Panc1 (cell line): ENCODE measurements at places on chromosomes 4 and X.

- DNase-seq, result no peak
- no peaks in the 10 kb centered on the region for H3K4me1 ChIP-seq
- H3K27me3 ChIP-seq, result no peaks in the 10 kb centered on the region
Observed at GRCh38 chrX:55919367-55920221, 202.0 kb downstream of the RRAGB start.

DNA sequence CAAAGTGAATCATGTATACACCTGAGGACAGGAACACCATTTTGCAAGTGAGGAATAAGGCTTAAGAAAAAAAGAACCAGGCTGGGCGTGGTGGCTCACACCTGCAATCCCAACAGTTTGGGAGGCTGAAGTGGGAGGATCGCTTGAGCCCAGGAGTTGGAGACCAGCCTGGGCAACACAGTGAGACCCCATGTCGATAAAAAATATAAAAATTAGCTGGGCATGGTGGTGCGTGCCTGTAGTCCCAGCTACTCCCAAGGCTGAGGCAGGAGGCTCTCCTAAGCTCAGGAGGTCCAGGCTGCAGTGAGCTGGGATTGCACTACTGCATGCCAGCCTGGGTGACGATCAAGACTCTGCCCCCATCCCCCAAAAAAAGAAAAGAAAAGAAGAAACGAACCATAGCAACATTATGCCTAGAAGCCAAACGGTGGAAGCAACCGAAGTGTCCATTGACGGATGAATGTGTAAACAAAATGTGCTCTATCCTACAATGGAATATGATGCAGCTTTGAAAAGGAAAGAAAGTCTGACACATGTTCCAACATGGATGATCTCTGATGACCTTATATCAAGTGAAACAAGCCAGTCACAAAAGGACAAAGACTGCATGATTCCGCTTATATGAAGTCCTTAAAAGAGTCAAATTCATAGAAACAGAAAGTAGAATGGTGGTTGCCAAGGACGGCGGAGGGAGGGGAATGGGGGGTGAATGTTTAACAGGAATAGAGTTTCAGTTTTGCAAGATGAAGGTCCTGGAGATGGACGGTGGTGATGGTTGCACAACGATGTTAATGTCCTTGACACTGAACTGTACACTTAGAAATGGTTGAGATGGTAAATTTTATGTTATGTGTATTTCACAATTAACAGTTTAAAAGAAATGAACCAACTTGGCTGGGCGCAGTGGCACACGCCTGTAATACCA, 8.6 kb upstream of the KIAA0232 start:
- peaks cover 10% of the 10 kb centered on the region; the same call in 1 of the 2 replicates for H3K4me1 ChIP-seq
- H3K36me3 ChIP-seq, result no peaks in the 10 kb centered on the region
- H3K27ac ChIP-seq, result no peak overlapping the region

DNA sequence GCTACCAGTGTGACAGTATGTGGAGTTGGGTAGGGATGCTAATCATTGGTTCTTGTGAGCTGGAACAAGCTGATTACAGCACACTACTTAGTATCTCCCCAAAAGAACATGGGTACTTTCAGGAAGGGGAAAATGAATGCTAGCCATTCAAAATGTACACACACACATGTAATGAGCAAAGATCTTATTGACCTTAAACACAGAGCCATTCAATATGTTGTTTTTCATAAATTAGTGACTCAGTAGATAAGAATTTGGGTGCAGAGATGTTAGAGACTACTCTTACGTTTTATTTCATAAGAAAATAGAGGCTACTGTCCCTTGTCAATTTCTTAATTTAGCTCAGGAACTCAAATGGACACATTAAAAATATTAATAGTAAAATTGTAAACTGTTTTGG, 509.5 kb upstream of the ATOH1 start:
- no peak overlapping the region for H3K4me3 ChIP-seq
- H3K4me1 ChIP-seq, result no peaks in the 10 kb centered on the region
- H3K36me3 ChIP-seq, result no peaks in the 10 kb centered on the region
- H3K27me3 ChIP-seq, result no peaks in the 10 kb centered on the region
- no peak overlapping the region for H3K27ac ChIP-seq

GRCh38 chr4:15007201-15007600, 4.9 kb downstream of the CPEB2 start:
- no peaks in the 10 kb centered on the region; the same call in 1 of the 2 replicates for H3K36me3 ChIP-seq
- no peak overlapping the region for H3K4me3 ChIP-seq
- H3K27me3 ChIP-seq, result no peaks in the 10 kb centered on the region
- no peak for DNase-seq
- no peaks in the 10 kb centered on the region for H3K4me1 ChIP-seq

DNA sequence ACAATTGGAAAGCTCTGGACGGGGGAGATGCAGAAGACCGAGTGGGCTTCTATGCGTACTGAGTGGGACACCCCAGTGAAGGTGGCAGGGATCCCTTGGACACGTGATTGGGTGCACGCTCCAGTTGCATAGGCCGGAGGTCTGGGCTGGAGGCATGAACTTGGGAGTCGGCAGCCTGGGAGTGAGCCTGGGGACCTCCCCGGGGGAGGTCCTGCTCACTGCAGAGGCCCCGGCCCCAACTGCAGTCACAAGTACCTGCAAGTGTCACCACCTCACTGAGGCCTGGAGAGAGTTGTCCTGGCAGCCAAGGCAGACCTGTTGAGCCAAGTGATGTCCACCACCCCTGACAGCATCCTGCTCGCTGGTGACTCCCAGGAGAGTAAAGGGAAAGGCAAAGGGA, 49.3 kb upstream of the HMX1 start:
- H3K27me3 ChIP-seq, result no peaks in the 10 kb centered on the region
- no peaks in the 10 kb centered on the region for H3K36me3 ChIP-seq
- no peak overlapping the region for H3K27ac ChIP-seq
- DNase-seq, result no peak
- H3K4me3 ChIP-seq, result no peak overlapping the region

GRCh38 chrX:74248889-74249288, 55.1 kb upstream of the ZCCHC13 start:
- H3K27me3 ChIP-seq, result no peaks in the 10 kb centered on the region
- peak overlapping the region; percentile 76 for H3K27ac ChIP-seq
- H3K4me3 ChIP-seq, result no peak overlapping the region
- H3K36me3 ChIP-seq, result peaks cover 12% of the 10 kb centered on the region; the same call in 1 of the 2 replicates

DNA sequence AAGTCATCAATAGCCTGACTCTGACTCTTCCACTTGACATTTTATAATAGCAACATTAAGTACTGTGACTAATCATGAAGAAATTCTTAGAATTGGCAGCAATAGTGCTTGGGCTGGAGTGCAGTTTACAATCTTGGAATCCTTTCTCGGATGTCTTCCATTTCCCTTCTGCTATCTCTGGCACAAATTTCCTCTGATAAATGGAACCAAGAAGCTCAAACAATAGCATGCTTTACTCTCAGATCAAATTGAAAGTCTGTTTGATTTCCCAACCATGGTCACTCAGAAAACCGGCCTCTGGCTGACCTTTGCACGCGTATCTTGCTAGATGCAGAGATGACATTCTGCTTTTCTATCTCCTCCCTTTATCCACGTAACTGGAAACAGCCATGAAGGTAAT, 99.0 kb upstream of the SPANXC start:
- DNase-seq, result peak; percentile 5
- H3K4me3 ChIP-seq, result no peak overlapping the region
- H3K27ac ChIP-seq, result no peak overlapping the region
- H3K36me3 ChIP-seq, result no peaks in the 10 kb centered on the region
- no peaks in the 10 kb centered on the region for H3K27me3 ChIP-seq

DNA sequence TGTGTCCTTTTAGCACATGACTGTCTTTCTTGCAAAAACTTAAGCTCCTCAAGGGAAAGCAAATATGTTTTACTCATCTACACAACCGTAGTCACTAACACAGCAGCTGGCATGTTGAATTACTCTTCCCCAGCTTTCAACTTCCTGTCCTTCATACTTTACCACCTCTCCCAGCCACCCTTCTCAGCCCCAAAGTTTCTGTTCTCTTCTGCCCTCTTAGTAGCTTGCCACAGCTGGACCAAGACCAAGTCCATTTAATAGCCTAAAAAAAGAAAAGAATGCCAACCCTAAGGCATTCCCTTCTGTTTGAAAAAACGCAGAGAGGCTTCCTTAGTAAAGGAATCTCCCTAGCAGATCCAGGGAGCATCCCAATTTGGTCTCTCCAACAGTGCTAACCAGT, 36.8 kb downstream of the SRPX2 start:
- no peaks in the 10 kb centered on the region for H3K4me1 ChIP-seq
- no peak overlapping the region for H3K4me3 ChIP-seq
- H3K27me3 ChIP-seq, result no peaks in the 10 kb centered on the region
- no peak overlapping the region for H3K27ac ChIP-seq
- DNase-seq, result no peak

- no peak overlapping the region for H3K27ac ChIP-seq
- DNase-seq, result no peak
- no peaks in the 10 kb centered on the region for H3K4me1 ChIP-seq
- no peaks in the 10 kb centered on the region for H3K27me3 ChIP-seq
Observed at GRCh38 chr4:156764145-156764544, 207.5 kb downstream of the PDGFC start.

DNA sequence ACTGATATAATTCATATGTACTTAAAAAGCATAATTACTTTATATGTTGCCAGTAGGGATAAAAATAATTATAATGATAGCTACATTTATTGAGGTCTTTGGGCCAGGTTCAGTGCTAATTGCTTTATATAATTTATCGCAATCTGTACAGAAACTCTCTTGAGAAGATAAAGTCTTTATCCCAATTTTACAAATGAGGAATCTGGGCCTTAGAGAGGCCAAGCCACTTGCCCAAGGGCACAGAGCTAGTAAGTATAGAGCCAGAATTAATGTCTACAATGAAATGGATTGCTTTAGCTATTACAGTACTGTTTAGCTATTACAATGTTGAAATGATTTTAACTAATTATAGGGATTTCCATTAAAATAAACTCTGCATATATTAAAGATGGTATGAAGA, 30.6 kb upstream of the TBC1D1 start:
- H3K27me3 ChIP-seq, result no peaks in the 10 kb centered on the region
- H3K36me3 ChIP-seq, result no peaks in the 10 kb centered on the region
- no peaks in the 10 kb centered on the region for H3K4me1 ChIP-seq
- DNase-seq, result no peak
- H3K4me3 ChIP-seq, result no peak overlapping the region

DNA sequence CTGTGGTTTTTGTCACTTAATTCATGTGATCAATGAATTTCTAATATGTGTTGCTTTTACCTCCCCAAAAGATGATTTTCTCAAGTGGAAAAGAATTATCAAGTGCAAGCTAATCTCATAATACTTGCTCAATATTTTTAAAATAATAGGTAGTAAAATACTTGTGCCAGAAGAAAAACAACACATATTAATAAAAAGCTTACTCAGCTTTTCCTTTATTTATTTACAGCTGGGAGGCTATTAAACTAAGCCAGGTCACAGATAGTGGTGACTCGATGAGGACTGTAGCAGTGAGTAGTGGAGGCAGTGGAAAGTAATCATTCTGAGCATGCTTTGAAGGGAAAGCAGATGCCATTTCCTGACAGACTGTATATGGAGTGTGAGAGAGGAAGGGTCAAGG, 96.1 kb downstream of the PRDM5 start:
- no peaks in the 10 kb centered on the region for H3K27me3 ChIP-seq
- H3K4me3 ChIP-seq, result no peak overlapping the region
- no peaks in the 10 kb centered on the region for H3K4me1 ChIP-seq
- H3K36me3 ChIP-seq, result no peaks in the 10 kb centered on the region
- no peak overlapping the region for H3K27ac ChIP-seq

- no peaks in the 10 kb centered on the region for H3K27me3 ChIP-seq
- H3K4me3 ChIP-seq, result no peak overlapping the region
- H3K36me3 ChIP-seq, result no peaks in the 10 kb centered on the region
- H3K27ac ChIP-seq, result no peak overlapping the region
Observed at GRCh38 chr4:52103319-52103718, 52.2 kb downstream of the SPATA18 start.

DNA sequence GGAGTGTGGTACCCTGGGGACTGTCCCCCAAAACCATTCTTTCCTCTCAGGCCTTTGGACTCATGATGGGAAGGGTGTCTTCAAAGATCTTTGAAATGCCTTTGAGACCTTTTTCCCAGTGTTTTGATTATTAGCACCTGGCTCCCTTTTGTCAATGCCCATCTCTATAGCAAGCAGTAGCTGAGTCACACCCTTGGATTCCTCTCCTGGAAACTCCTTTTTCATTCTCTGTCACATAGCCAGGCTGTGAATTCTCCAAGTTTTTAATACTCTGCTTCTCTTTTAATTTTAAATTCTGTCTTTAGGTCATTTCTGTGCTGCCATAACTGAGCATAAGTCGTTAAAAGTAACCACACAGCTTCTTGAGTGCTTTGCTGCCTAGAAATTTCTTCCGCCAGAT, 29.7 kb downstream of the IL21 start:
- no peak overlapping the region for H3K27ac ChIP-seq
- no peak for DNase-seq
- no peaks in the 10 kb centered on the region for H3K4me1 ChIP-seq
- no peaks in the 10 kb centered on the region; the same call in 1 of the 2 replicates for H3K27me3 ChIP-seq
- H3K4me3 ChIP-seq, result no peak overlapping the region

DNA sequence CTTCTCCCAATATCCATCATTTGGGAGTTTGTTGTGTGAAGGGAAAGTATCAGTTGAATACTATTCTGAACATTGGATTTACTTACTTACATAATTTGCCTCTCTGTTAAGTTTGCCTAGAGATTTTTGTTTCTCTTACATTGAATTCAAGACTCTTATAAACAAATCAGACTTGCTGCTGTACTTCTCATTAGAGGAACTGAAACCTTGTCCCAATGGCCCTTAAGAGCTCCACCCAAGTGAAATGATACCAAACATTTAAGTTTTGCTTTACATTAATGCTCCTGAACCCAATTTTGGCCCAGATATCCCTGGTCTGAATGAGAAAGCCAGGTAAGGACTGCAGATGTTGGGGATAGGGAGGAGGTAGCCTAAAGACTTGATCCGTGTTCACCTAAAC, 32.0 kb downstream of the HAND2 start:
- no peaks in the 10 kb centered on the region for H3K36me3 ChIP-seq
- H3K27me3 ChIP-seq, result peaks cover 5% of the 10 kb centered on the region
- H3K4me3 ChIP-seq, result no peak overlapping the region
- H3K27ac ChIP-seq, result no peak overlapping the region
- 0 out of 2 replicates have a peak, but pooled peaks cover 2% of the 10 kb centered on the region for H3K4me1 ChIP-seq

DNA sequence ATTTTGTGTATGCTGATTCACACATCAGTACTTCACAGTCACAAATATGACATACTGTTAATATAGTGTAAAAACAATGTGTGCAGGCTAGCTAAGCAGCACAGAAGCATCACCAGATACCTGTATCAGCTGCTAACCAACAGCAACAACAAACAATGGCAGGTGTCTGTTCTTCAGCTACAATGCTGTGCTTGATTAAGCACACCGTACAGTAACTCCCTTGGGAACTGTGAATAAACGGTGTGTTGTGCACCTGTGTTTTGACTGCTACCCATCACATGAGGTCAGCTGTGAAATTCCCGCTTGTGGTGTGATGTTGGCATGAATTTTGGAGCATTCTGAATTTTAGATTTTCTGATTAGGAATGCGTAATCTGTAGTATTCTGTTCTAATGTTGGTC, 379.7 kb upstream of the FAT1 start:
- no peaks in the 10 kb centered on the region for H3K4me1 ChIP-seq
- DNase-seq, result no peak
- no peak overlapping the region for H3K4me3 ChIP-seq
- no peak overlapping the region for H3K27ac ChIP-seq
- H3K27me3 ChIP-seq, result no peaks in the 10 kb centered on the region
- H3K36me3 ChIP-seq, result no peaks in the 10 kb centered on the region

- H3K36me3 ChIP-seq, result no peaks in the 10 kb centered on the region
- no peak overlapping the region for H3K4me3 ChIP-seq
- H3K27ac ChIP-seq, result no peak overlapping the region
- H3K4me1 ChIP-seq, result no peaks in the 10 kb centered on the region
- no peak for DNase-seq
Observed at GRCh38 chrX:40816906-40817305, 81.6 kb upstream of the MED14 start.
